Activated T-helper 17 cell treated with anti-CD3 and anti-CD28 coated beads, Interleukin-2, amount 50 U/mL, for 72 hours (primary cell): ENCODE measurements at places on chromosomes 4 and X.

- ATAC-seq, result no peak
Observed at GRCh38 chrX:130413415-130413814, 11.6 kb downstream of the RBMX2 start.

DNA sequence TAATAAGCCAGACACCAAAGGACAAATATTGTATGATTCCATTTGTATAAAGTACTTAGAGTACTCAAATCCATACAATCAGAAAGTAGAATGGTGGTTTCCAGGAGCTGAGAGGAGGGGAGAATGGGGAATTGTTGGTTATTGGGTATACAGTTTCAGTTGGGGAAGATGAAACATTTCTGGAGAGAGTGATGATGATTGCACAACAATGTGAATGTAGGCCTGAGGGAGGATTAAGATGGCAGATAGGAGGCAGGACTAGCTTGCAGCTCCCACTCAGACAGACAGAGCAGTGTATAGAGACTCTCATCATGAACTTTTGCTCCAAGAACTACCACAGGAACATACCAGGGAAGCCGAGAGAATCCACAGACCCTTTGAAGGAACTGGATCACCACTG lies 75.7 kb upstream of the PAK3 start:
- no peak for ATAC-seq

GRCh38 chrX:41499984-41500383 lies 52.8 kb downstream of the NYX start:
- no peak for ATAC-seq

GRCh38 chr4:152448854-152449253 lies 87.0 kb downstream of the FBXW7 start:
- no peak for ATAC-seq
